ENCODE measurements at places on chromosomes 11 and 22.

- peak; percentile 96 for DNase-seq
Measured at GRCh38 chr11:73154178-73154577, 12.1 kb upstream of the FCHSD2 start.

GRCh38 chr11:97202613-97203292, 812.9 kb downstream of the JRKL start:
- DNase-seq: no peak

- no peak for DNase-seq
Measured at GRCh38 chr11:13003736-13004493, 5.2 kb upstream of the RASSF10 start.

- DNase-seq: peak; percentile 69
Measured at GRCh38 chr11:44226945-44227344, 83.0 kb downstream of the ALX4 start.

- DNase-seq: no peak
Measured at GRCh38 chr11:12853652-12854296, 155.3 kb upstream of the RASSF10 start.

DNA sequence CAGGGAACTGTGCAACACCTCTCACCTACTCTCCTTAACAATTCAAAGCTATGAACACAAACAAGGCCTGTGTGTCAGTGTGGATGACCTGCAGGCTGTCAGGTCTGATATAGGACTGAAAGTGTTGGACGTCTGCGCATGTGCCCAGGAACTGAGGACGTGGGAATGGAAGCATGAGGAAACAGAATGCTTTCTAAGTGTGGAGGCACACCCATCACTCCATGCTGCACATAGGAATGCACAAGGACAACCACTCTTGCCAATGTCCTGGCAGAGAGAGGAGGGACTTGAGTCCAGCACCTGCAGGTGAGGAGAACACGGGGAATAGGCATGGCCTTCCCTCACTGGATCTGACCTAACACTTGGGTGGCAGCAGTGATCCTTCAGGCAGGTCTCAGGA, 874.3 kb downstream of the OPCML start:
- no peak for DNase-seq

DNA sequence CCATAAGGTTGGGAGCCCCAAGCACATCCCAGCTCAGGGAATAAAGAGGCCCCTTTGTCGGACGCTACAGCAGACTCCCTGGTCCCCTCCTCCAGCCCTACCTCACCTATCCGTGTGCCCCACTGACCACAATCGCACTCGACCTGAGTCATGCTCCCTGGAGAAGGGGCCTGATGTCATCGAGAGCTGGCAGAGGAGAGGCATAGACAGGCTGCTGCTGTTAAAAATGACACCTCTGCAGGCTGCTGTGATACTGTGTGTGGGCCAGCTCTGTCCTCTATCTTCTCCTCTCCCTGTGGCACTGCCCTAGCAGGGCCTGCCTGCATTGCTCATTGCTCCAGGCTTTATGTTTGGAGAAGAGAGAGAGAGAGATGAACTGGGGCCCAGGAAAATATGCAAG, 123.4 kb upstream of the SYT13 start:
- DNase-seq: no peak
